ENCODE measurements at places on chromosomes 4 and X. TPM values are rescaled to one million over a fixed set of nuclear protein-coding genes. Genes with fewer than 3 reads are reported as not detected.
A peak's percentile ranks its signal among the peaks of the same experiment; 100 is the strongest.

USP17L29 gene
- not detected for total RNA-seq

PRSS12 gene
- 0.07 TPM for total RNA-seq

DNA sequence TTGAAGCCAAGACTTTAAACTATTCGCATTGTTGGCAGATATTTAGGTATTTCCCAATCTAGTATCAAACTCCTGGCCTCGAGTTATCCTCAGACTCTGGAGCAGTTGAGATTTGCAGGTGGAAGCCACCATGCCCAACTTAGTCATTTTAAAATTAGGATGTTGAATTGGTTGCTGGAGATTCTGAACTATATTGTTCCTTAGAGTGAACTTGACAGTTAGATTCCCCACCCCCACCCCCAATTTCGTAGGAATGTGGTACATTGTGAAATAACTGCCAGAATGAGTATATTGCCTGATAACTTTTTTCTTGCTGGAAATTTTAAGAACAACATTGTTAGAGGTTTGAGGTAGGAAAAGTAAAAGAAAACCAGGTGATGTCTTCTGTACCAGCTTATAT is 2.3 kb downstream of the NOCT start:
- DNase-seq = no peak

CFAP47 gene
- total RNA-seq = under 0.01 TPM

ENPEP gene
- not detected for total RNA-seq

SUPT20HL1 gene
- not detected for total RNA-seq

DNA sequence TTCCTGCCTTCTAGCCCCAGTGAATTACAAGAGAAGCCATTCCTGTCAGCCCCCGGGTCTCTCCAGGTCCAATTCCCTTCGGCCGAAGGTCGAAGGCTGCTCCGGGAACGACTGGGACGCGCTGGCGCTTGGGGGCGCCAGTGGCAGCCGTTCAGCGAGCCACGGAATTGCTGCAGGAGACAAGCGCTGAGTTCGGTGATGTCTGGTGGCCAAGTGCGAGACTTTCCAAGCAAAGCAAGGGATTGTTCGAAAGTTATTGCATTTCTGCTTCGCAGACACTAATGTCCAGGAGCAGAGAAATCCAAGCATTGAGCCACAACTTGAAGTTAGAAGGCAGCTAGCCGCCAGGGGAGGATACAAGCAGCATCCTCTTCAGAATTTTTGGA is 1.1 kb upstream of the DKK2 start:
- peak; percentile 25 for DNase-seq

HSFX4 gene
- not detected for total RNA-seq

AMOT gene
- total RNA-seq = 7.9 TPM

ZNF711 gene
- total RNA-seq = 0.13 TPM

- DNase-seq = no peak
Observed at GRCh38 chrX:136291824-136292223, 8.9 kb upstream of the ADGRG4 start.

Measured in HT1080 (cell line).